ENCODE measurements at places on chromosomes 1 and 21.

GRCh38 chr1:186429017-186429416 lies 31.9 kb downstream of the PDC start:
- DNase-seq: no peak

DNA sequence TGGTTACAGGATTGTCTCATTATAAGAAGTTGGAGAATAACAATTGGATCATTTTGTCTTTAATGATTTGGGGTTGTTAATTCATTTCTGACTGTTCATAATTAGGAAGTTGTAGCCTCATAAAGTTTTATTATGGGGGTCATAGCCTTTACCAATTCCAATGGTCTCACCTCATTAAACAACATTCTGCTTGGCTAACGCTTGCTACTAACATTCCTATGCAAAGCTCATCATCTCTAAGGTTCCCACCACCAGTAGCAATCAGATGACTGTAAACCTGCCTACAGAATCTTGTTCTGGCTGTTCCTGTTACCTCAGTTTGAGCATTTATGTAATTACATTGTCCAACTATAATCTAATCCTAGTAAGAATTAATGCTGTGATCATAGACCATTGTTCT lies 60.2 kb downstream of the ODF2L start:
- DNase-seq: no peak

DNA sequence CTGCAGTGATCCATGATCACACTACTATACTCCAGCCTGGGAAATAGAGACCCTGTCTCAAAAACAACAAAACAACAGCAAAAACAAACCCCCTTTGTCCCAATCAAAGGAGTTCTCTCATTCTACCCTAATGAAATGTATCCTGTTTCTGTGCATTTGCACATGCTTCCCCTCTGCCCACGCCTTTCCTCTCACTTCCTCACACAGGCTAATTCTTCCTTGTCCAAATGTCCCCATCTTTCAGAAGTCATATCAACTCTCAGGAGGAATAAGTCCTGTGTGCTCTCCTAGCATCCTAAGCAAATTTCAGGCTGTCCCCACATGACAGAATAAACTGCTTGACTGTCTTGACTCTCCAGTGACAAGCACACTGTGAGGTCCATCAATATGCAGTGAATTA lies 8.1 kb upstream of the ATP1B1 start:
- no peak for DNase-seq

DNA sequence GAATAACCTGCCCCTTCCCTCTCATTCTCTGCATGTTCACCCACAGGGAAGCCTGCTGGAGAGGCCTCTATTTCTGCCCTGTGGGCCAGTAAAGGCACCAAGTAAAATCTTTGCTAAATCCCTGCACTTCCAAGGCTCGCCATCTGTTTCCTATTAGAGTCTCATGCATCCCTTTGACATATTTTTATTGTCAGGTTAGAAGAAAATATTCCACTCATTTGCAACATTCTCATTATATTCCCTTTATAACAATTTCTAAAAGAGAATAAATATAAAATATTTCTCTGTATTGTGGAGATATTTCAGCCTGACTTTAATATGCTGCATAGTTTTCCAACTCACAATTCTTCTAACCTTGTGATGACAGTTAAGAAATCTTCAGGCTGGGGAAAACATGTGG lies 340.4 kb upstream of the VAMP3 start:
- no peak for DNase-seq

DNA sequence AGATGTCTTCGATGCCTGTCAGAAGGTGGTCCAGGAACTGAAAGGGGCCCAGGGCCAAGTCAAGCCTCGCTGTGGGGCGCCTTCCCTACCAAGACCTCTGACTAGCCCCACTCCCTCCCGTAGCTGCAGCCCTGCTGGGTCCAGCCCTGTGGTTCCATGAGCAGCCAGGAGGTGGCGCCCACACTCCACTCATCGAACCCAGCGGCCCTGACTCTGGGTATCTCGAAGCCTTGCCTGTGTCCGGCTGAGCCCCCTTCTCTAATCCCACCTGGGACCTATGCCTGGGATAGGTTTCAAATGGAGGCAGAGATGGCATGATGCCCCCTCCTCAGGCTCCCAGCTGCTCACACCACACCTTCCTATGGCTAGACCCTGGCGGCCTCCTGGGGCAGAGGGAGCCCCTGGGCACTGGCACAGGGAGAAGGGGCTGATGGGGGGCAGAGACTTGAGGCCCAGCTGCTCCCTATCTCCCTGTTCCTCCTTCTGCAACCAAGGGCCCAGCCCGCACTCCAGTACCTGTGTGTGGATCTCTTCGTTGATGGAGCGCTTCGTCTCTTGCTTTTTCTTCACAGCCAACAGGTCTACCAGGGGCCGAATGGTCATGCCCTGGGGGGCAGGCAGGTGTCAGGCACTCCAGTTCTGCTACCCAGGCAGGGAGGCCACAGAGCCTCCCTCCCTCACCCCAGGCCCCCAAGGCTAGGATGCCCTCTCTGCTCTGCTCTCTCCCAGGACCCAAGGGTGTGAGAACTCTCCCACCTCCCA lies 52.0 kb downstream of the SLC9A1 start:
- peak; percentile 76 for DNase-seq

DNA sequence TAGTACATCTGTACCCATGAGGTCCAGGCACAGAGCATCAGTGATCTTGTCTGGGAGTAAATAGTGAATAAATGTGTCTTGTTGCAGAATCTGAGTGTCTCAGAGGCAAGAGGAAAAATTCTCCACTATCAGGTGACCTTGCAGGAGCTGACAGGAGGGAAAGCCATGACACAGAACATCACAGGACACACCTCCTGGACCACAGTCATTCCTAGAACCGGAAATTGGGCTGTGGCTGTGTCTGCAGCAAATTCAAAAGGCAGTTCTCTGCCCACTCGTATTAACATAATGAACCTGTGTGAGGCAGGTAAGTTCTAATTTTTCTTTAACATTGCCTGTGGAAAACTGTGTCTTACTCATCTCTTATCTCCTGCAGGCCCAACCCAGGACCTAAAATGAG lies 43.1 kb downstream of the IL12RB2 start:
- DNase-seq: no peak

DNA sequence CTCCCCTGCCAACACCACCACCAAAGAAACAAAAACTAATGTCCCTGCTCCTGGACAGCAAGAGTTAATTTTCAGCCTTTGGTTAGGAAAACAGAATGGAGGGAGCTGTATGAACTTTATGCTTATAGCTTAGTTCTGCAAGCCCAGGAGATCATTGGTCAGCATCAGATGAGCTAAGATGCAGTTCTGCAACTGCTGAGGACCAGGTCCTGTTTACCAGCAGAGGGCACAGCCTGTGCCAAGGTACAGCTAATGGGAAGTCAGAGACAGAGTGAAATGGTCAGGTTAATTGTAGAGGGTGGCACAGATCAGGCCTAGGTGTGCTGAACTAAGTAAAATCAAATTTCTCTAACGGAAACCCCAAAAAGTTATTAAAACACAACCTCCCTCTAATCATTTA lies 161.3 kb downstream of the ROR1 start:
- DNase-seq: no peak

DNA sequence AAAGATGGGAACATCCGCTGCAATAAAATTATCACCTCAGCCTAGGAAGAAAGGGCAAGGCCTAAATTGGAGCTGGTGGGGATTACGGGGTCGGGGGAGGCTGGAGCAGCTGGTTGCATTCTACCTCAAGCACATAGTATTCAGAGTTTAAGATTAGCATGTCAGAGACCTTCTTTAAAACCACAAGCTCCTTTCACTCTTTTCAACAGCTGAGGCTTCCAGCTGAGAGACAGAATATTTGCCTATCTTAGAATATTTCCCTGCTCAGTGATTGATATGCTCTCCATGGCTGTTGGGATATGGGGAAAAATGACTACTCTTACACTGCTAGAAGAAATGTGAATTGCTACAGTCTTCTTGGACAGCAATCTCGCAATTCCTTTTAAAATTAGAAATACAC lies 248.6 kb downstream of the TBX15 start:
- DNase-seq: no peak

DNA sequence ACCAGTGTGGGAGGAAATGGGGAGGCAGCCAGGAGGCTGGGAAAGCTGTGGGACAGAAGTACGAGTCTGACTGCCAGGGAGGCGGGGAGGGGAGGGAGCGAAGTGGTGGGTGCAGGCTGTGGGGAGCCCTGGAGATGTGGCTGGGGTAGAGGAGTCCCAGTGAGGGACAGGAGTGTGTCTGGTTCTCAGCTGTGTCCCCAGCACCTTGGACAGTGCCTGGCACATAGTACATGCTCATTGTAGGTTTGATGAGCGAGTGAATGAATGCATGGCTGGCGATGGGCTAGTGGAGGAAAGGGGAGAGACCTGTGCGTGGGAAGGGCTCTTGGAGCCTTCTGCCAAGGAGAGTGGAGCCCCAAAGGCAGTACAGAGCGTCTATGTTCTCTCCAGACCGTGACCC lies 104.1 kb downstream of the SIK1 start:
- DNase-seq: no peak

DNA sequence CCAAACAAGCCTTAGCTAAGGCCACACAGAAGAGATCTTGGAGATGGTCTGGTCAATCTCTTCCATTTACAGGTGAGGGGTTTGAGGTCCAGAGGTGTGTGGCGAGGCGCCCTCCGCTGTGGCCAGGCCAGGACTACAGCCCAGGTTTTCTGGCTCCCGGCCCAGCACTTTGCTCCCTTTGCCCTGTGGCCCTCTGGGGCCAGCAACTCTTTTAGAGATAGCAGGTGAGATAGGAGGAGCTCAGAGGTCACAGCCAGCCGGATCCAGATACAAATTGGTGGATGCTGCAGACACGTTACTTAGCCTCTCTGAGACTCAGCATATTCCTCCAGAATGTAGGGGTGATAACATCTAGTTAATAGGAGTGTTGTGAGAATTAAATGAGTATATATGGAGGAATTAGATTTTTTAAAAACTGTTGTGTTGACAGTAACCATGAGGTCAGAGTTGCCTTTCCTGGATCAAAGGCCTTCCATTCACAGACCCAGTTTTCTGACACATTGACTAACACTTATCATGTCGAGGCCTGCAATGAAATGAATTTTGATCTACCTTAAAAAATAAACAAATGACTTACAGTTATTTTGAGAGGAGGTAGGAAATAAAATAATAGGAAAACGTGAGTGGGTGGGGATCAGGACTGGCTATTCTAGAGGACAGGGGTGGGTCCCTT lies 16.6 kb downstream of the TEX35 start:
- DNase-seq: no peak

DNA sequence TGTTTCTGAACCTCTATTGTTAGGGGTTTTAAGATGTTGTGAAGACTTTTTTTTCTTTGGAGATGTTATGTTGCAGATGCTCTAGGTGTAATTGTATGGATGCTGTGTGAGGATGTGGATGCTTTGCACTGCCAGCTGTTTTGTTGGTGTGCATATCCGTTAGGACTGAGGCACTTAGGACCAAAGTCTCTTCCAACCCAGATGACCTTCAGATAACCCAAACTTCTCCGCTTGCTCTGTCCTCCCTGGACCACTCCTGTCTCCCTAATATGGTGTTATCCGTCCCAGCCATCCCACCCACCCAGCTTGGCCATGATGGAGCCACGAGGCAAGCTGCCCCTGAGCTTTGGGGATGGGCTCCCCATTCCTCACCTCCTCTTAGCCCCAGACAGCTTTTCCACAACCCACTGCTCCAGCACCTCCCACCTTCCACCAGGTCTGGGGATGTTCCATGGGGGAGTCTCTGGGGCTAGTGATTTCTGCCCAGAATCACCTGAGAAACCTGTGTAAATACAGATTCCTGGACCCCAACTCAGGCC lies 5.1 kb upstream of the LEFTY2 start:
- no peak for DNase-seq

GRCh38 chr1:209624558-209625549 lies 27.4 kb downstream of the LAMB3 start:
- no peak for DNase-seq

DNA sequence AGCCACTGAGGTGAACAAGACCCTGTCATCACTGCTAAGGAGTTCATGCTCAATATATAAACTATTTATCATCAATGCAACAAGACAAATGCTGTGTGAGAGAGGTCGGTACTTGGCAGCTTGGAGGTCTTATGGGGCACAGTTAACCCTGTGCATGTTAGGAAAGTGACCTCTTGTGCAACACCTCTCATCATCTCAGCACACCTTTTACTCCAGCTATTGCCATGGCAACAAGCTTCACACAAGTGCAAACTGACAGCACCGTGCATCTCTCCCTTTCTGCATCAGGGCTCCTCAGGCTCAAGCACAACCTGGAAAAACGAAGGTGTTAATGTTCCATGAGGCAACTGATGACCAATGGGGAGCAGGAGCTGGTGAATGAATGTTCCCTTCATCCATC lies 14.7 kb upstream of the MYSM1 start:
- DNase-seq: no peak

GRCh38 chr21:40964691-40965090 lies 117.7 kb upstream of the DSCAM start:
- no peak for DNase-seq

- no peak for DNase-seq
These were observed 168.2 kb upstream of the C1orf105 start for GRCh38 chr1:172252321-172252720.

DNA sequence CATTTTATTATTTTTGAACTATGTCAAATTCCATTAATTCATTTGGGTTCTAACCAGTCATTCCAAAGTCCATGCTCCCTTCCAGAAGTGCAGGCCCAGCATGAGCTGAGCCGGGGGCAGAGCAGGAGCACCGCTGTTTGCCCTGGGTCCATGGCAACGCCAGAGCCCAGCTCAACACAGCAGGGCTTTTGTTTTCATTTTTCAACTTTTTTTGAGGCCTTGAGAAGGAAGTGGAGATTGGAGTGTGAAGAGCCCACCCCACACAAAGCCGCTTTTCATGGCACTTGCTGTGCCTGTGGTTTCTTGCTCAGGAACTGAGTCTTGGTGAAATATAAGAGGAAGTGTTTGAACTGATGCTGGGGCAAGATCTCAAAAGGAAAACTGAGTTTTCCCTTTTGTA lies 13.2 kb upstream of the PRMT2 start:
- DNase-seq: no peak

DNA sequence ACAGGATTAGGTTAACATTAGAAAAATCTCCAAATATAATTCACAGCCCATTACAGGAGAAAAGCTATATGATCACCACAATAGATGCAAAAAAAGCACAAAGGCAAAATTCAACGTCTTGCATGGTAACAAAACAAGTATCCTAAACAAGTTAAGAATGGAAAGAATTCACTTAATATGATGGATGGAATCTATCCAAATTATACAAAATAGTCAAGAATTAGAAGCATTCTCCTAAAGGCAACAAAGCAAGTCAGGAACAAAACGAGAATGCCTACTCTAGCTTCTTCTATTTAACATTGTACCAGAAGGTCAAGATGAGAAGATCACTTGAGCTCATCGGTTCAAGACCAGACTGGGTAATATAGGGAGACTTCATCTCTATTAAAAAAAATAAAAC lies 442.8 kb downstream of the SETD4 start:
- DNase-seq: no peak

DNA sequence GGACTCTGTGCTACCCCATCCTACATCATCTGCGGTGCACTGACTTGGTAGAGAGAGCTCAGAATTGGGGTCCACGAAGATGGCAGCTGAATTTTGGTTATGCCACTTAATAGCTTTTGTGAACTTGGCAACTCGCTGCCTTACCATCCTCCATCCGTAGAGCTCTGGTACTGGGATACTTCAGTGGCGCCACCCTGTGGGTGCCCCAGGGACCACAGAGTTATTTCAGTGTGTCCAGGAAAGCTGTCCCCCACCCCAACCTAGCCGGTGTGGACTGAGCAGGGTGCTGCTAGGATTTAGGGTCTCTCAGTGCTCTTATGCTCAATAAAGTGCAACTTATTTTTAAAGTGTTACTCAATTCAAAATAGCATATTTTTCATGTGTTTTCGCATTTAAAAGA lies 9.0 kb upstream of the USF1 start:
- DNase-seq: no peak

Data from activated CD4-positive, alpha-beta T cell treated with anti-CD3 and anti-CD28 coated beads, Interleukin-2, amount 50 U/mL, for 24 hours (primary cell).